Fibroblast of skin of left quadriceps (primary cell): ENCODE measurements at places on chromosomes 7 and 10.

DNA sequence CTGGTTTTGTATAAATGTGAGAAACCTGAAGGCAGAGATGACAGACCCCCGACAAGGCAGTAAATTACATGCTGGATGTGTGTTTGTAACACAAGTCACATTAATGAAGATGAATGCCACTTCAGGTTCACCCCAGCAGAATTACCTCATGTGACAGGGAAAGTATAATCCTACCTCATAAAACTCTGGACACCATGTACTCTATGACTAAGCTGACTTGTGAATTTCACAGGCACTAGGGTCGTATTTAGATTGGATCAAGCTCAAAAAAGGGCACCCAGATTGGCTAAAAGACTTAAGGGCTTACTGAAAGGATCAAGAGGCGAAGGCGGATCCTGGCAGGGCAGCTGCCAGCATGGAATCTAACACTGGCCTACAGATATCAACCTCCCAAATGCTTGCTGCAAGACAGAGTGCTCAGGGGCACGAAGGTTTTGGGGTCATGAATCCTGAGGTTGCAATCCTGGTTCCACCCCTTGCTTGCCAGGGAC is 161.4 kb downstream of the PIP4K2A start:
- DNase-seq, result no peak

DNA sequence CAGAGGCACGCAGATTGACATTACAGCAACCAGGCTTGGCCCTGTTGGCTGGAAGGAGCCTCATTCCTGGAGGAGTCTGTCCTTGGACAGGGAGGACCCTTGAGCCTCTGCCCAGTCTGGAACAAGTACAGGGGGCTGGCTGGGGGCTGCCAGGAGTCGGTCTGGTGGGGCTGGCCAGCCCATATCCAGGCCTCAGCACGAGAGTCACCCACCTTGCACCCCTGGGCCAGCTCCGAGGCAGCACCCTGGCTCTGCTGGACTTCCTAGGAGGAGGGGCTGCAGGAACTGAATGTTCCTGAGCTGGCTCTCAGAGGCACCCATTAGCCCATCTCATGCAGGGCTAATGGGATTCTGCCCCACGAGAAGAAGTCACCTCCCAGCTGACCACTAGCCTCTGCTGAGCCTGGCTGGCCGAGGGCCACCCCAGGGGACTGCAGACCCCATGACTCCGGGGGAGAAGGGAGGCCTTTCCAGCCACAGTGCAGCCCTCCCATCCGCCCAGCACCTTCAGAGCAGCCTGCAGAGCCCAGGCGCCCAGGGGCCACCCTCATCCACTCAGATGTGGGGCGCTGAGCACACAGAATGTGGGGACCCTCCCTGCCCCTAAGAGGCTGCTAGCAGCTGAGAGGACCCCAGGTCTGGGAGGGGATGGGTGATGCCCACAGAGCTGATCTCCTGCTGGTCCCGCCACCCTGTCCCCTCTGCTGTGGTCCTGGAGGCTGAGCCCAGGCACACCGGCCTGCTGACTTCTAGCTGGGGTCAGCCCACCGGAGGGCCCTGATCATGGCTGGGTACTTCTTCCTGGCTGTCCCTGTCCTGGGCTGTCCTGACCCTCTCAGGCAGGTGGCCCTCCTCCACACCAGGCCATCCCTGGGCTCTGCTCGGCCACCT is 14.8 kb upstream of the INPP5A start:
- no peak for DNase-seq

GRCh38 chr10:17175551-17175950 is 25.9 kb downstream of the TRDMT1 start:
- no peak for DNase-seq

- no peak for DNase-seq
Observed at GRCh38 chr7:155373359-155374273, 75.9 kb downstream of the INSIG1 start.
